ENCODE measurements at places on chromosomes 16 and 17.

GRCh38 chr17:69218986-69219385 is 9.6 kb downstream of the ABCA10 start:
- DNase-seq = no peak

DNA sequence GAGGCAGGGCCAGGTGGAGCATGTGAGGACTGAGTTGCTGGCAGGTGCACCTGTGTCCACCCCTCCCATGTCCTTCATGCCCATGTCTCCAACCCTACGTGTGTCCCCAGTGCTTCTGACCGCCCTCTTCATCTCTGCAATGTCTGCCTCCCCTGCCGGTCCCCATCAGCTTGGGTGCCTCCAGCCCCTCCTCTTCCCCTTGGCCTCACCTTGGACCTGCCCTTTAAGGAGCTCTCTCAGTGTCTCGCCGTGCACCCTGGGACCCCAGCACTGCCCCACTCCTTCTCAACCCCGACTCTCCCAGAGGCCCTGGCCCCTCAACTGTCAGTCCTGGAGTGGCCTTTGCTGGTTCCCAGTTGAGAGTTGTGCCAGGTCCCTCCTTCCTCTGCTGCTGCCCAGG is 15.0 kb downstream of the RIPOR1 start:
- DNase-seq = no peak

DNA sequence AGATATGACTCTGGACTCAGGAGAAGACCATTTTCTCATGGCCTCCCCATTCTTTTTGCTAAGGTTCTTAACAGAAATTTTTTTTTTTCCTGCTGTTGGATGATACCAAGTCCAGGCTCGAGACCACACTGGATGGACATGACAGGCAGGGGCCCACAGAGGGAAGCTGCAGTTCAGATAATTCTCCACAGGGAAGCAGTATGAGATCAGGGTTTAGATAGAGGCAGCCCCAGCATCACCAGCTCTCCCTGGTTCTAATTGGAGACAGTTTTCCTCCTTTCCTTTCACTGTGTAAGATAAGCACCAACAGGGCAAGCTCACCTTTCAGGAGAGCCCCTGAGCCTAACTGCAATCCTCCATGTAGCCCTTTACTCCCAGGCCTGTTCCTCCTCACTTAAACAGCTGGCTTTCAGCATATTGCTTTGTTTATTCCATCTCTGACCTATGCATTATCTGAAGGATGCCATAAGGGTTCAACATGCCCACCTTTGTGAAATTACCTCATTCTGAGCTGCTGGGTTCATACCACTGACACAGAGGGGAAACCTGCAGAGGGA is 108.1 kb downstream of the SNX11 start:
- no peak for DNase-seq

- DNase-seq = no peak
Observed at GRCh38 chr16:67170168-67170948, at the start of gene NOL3. Gene NOL3 (plus strand): TSS chr16:67170538.

- no peak for DNase-seq
Observed at GRCh38 chr17:73510981-73511718, 133.1 kb downstream of the SDK2 start.

GRCh38 chr16:68490829-68491575 is 42.7 kb upstream of the SMPD3 start:
- DNase-seq = no peak

- no peak for DNase-seq
Observed at GRCh38 chr16:30113031-30113710, at the start of gene GDPD3. Gene GDPD3 (minus strand): TSS chr16:30113537. CDS start chr16:30113478, 59 bp downstream.

- DNase-seq = no peak
Observed at GRCh38 chr16:17343728-17344127, 127.0 kb downstream of the XYLT1 start.

- DNase-seq = no peak
Observed at GRCh38 chr17:59332749-59333377, 1.4 kb downstream of the YPEL2 start.

GRCh38 chr16:1182316-1182671 is 29.4 kb downstream of the CACNA1H start:
- no peak for DNase-seq

- DNase-seq = no peak
Observed at GRCh38 chr16:21950782-21951521, 2.2 kb upstream of the UQCRC2 start.

DNA sequence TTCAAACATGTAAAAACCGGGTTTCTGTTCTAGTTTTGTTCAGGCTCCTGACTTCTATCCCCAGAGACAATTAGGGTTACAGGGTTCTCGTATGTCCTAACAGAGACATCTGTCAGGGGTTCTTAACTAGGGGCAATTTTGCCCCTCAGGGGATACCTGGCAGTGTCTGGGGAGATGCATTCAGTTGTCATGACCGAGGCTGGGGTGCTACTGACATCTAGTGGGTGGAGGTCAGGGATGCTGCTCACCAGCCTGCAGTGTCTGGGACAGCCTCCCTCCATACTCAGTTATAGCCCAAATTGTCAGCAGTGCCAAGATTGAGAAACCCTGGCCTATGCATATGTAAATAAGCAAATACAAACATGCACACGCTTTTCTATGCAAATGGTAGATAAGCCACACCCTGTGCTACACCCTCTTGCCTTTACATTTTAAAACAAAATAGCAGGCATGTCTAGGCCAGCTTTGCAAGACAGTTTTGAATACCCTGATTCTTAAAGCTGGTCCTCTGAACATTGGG is 37.4 kb downstream of the CLEC16A start:
- DNase-seq = no peak

DNA sequence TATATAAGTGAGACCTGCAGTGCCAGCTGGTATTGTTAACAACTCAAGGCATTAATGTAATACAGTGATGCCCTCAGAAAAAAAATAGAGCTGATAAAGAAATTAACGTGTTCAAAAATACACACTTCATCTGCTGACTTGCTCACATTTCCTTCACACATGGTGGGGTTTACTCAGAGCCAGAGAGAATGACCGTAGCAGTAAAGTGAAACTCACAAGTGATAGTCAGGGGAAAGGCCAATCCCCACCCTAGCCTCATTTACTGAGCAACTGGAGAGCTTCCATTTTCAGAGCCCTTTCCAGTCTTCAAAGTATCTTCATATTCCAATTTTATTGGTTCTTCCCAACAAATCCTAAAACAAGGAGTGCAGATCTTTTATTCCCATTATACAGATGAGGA is 74.0 kb upstream of the HLF start:
- DNase-seq = no peak

DNA sequence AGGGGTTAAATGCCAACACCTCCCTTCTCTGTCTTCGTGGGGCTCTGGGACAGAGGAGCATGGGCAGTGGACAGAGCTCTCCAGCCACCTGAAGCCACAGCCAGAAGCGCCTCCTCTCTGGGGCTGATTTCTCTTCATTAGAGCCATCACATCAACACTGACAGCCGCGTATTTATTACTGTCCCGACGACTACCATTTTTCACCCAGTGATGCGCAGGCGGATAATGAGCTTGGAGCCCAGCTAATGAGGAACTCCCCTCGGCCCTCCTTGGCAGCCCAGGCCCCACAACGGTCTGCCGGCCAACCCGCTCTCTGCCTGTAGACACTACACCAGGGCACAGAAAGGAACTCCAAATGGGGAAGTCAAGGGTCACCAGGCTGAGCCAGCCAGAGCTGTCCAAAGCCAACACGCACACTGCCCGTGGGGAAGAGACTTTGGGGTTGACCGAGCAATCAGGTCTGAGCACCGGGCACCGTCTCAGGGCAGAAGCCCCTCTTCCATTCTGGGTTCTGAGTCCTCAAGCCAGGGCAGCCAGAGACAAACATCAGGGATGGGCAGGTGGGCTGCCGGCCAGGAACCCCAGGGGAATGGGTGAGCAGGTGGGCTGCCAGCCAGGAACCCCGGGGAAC is 13.2 kb downstream of the SDK2 start:
- DNase-seq = no peak

DNA sequence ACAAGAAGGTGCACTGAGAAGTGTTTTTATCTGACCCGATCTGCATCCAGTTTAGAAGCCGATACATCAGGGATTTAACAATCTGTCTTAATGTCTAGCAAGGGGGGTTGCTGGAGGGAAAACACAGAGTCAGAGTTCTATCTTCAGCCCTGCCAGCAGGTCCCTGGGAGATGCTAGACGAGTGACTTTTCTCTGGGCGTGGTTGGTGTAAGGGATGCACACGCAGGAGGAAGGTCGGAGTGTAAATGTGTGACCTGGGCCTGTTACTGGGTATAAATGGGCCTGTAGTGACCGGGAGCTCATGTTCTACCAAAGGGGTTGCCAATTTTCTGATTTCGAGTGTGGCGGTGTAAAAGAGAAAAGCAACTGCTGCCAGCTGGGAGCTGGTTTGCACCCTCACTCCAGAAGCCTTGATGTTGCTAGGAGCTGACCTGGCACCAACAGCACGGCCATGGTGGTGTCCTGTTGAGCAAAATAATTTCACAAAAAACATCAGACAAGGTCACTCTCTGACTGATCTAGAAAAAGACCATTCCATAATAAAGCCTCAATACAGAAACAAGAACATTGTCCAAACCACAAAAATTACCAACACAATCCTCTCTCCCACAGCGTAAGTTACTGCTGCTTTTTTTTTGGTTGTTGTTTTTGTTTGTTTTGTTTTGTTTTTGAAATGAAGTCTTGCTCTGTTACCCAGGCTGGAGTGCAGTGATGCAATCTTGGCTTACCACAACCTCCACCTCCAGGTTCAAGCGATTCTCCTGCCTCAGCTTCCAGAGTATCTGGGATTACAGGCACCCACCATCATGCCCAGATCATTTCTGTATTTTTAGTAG is 1.3 kb upstream of the KCTD13 start:
- DNase-seq = no peak

DNA sequence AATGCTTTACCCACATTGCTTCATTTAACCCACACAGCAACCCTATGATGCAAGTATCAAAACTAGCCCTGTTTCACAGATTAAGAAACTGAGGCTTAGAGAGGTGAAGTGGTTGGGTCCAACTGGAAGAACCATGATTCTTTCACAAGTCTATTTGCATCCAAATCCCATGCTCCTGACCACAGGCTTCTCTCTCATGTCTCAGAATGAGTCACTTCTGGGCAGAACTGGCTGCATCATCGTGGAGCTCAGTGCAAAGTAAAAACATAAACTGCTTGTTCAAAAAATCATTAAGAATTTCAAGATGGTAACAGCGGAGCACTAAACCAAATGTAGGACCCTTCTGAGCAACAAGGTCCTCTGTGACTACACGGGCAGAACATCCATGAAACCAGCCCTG is 20.2 kb upstream of the CES1 start:
- DNase-seq = no peak

GRCh38 chr17:70961341-70961740 is 792.0 kb downstream of the KCNJ2 start:
- DNase-seq = no peak

Data from KG1 (cell line).